Activated CD4-positive, alpha-beta T cell treated with anti-CD3 and anti-CD28 coated beads for 24 hours (primary cell): ENCODE measurements at places on chromosomes 5 and 9.

GRCh38 chr5:73892806-73893205 lies 266.8 kb downstream of the ARHGEF28 start:
- DNase-seq = no peak

DNA sequence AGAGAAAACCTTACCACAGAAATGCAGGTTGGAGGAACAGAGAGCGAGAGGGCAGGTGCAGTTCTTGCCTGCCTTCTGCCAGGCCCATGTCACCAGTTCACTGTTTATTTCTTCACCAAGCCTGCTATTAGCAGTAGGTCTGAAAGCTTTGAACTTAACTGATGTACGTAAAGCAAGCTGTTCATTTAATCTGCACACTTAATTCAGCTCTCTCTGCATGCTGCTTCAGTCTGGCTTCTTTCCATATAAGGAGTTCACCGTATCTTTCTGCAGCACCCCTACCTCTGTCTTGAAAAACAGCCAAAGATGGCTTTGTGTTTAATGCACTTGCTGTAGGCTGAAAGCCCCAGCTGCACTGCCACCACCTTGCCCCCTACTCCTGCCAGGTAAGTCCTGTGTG lies 205.1 kb downstream of the RAB3C start:
- no peak for DNase-seq

- no peak for DNase-seq
These were observed 46.5 kb downstream of the NR3C1 start for GRCh38 chr5:143356855-143357583.

- no peak for DNase-seq
These were observed 81.5 kb upstream of the AGXT2 start for GRCh38 chr5:35129276-35129675.

- no peak for DNase-seq
These were observed 69.2 kb downstream of the ANGPTL2 start for GRCh38 chr9:127053057-127053821.

GRCh38 chr5:66702426-66702825 lies 106.2 kb downstream of the MAST4 start:
- DNase-seq = no peak

DNA sequence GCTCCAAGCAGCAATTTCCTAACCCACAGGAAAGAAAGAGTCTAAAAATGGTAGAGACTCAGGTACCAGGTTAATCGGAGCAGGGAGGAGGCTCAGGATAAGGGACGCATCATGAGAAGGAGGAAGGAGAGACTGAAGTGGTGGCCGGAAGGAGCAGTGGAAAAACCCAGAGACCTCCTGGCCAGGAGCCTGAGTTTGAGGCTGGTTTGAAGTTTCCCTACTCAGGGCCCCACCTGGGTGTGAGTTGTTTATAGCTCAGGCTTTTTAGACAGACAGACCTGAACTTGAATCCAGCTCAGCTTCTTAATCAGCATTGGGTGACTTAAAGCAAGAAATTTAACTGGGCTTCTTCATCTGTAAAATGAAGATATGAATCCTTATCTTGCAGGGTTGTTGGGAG lies 11.9 kb upstream of the AQP7 start:
- no peak for DNase-seq

DNA sequence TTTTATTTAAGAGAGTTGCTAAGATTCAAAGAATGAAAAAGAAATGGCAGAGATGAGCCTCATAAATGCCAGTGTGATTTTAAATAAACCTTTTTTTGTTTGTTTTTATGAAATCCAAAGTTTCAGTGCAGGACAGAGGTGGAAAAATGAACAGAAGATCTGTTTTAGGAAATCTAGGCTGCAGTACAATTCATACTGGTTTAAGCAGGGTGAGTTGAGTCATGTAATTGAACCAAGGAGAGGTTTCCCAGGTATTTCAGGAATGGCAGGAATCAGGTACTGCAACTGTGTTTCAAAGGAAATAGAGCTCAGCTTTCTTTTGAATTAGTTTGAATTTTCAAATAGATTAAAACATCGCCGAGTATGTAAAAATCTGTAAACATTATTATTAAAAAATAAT lies 3.0 kb upstream of the ANKRD31 start:
- no peak for DNase-seq

GRCh38 chr9:137147793-137148160 lies 8.8 kb downstream of the GRIN1 start:
- no peak for DNase-seq

GRCh38 chr9:77456829-77457437 lies 191.2 kb downstream of the GNA14 start:
- peak; percentile 83 for DNase-seq

DNA sequence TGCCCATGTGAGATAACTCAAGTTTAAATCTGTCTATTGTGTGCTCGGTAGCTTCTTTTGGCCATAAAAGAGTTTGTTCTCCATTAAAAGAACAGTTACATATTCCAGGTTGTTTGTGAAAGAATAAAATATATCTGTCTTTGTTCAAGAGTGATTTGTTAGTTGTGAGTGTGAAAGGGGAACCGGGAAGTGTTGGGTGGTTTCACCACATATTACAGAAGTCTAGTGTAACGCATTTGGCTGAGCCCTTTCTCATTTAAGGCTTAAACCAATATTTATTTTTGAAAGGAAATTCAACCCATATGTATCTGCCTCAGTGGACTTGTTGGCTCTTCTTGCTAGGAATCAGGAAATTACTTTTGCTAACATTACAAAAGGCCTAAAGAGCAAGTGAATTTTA lies 54.1 kb upstream of the DMRTA1 start:
- DNase-seq = no peak
